T follicular helper cell (primary cell): ENCODE measurements at places on chromosomes 2 and 18.

DNA sequence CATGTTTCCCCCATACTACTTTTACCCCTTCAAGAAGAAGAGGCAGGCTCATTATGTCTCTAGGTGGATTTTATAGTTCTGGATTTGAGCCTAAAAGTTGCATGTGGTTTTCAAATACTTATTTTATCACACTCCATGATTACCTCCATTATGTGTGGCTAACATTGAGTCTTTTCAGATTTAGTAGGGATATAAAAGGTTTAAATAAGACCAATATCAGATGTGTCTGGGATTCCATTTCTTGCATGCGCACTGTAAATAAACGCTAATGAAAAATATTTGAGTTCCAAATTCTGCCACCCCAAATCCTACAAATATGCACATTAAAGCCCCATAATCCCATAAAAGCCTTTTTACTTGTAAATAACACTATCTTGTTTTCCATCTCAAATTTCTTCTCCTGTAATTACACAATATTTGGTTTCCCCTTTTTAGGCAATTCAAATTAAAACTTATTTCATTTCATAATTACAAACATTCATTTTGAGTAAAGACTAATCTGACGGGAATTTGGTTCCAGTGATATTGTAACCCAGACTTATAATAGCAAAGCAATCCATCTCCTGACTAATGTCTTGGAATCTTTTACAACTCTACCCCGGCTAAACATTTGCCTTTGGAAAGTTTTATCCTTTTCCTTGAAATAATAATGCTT is 600.0 kb downstream of the SLC4A3 start:
- no peak for DNase-seq

GRCh38 chr2:64470766-64471295 is 16.9 kb downstream of the LGALSL start:
- no peak for DNase-seq

GRCh38 chr2:203533676-203534591 is 1.2 kb downstream of the RAPH1 start:
- no peak for DNase-seq

- DNase-seq = no peak
These were observed 795.1 kb upstream of the ZEB2 start for GRCh38 chr2:145315053-145315452.

- DNase-seq = no peak
These were observed 15.0 kb upstream of the KLF7 start for GRCh38 chr2:207180741-207181140.

- no peak for DNase-seq
These were observed 56.8 kb upstream of the TTN start for GRCh38 chr2:178863856-178864620.

DNA sequence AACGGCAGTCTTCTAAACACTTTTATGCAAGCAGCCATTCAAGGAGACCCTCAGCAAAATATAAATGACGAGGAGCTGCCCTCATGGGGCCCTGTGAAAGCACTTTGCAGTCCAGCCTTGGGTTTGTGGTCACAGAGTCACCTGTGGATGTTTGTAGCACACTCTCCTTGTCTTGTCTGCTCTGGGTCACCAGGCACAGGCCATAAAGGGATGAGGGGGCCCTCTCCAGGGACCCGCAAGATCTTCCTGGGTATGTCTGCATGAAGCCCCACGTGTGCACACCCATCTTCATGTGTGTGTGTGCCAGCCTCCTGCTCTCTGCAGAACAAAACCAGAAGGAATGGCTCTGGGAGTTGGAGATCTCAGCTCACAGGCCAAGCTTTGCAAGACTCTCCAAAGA is 36.2 kb downstream of the ATOH8 start:
- no peak for DNase-seq

DNA sequence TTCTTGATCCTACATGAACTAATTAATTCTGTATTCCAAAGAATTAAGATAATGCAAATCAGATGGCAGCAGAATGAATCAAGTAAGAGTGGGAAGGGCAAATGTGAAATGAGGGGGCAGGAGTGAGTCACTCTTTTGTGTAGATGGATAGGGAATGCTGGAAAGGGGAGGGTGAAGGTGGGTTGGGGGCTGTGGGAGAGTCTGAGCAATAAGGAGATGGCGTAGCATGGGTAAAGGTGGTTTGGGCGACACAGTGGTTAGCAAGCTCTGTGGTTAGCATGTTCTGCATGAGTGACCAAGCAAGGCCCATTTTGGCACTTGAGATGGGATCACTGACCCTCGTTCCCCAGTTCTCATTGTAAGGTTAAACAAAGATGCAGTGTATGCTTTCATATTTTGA is 20.4 kb downstream of the GPD2 start:
- DNase-seq = no peak

DNA sequence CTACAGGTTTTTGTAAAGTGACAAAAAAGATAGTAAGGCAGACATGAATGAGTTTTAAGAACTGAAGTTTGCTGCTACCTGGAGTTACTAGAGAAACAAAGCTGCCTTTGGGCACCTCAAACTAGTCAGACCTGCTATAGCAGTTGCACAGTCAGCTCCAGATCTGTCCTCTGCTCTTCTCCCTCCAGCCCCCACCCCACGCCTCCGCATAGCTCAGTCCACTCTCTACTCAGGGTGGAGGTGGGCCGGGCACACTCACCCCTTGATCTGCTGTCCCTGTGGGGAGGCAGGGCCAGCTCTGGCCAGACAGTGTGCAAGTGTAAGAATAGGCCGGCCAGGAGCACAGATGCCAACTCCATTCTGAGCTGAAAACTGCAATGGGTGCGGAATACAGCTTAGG is 4.1 kb downstream of the SERTAD2 start:
- no peak for DNase-seq

DNA sequence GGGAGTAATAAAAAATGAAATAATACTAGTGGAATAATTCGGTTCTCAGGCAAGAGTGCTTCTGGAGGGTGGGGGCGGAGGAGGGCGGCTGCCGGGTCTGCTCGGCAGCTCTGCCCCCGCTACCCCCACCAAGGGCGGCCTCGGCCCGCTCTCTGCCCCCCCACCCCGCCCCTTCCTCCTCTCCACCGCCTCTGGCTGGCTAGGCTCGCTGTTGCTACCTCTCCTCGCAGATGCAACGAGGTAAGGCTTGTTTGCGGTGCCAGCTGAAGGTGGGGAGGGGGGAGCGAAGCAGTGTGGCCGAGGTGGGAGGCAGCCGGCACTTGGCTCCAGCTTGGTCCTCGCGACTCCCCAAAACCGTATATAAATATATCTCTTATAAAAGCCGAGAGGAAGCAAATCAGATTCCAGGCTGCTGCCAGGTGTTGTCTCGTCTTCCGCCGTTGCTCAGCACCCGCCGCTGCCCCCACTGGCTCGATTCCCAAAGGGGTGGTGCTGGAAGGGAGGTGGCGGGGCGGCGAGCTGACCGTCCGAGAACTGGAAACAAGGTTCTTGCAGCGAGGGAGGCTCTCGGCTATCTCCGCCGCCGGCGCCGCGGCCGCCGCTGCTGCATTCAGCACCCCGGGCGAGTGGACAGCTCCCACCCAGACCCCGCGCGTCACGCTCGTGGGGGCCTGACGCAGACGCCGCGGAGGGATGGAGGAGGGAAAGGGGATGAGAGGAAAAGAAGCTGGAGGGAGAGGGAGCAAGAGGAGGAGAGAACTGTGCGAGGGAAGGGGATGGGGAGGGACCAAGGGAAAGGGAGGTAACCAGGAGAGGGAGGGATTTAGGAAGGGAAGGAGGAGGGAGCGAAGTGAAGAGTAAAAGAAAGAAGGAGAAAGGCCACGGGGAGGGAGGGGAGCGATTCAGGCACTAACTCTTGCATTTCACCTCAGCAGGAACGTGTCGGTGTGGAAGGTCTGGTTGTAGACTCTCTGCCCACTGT is at the start of gene MARCHF4:
Gene MARCHF4, minus strand, starts transcription at position 763 of the 982 bp plus-strand sequence. CDS start 2,223 bp downstream, outside the sequence.
- peak; percentile 44 for DNase-seq

- DNase-seq = no peak
These were observed 160.0 kb downstream of the UBE2E3 start for GRCh38 chr2:181140414-181140813.

- DNase-seq = no peak
These were observed 162.2 kb downstream of the PKP4 start for GRCh38 chr2:158618891-158619490.

- DNase-seq = no peak
These were observed 194.9 kb upstream of the HAAO start for GRCh38 chr2:42987112-42987922.

GRCh38 chr2:131519466-131519865 is 8.2 kb upstream of the CCDC74A start:
- no peak for DNase-seq

- no peak for DNase-seq
These were observed 647.6 kb upstream of the PKDCC start for GRCh38 chr2:41400088-41400665.

GRCh38 chr2:171430516-171431410 is 3.0 kb downstream of the METTL8 start:
- no peak for DNase-seq

GRCh38 chr2:204550751-204551511 is 5.7 kb downstream of the PARD3B start:
- no peak for DNase-seq

DNA sequence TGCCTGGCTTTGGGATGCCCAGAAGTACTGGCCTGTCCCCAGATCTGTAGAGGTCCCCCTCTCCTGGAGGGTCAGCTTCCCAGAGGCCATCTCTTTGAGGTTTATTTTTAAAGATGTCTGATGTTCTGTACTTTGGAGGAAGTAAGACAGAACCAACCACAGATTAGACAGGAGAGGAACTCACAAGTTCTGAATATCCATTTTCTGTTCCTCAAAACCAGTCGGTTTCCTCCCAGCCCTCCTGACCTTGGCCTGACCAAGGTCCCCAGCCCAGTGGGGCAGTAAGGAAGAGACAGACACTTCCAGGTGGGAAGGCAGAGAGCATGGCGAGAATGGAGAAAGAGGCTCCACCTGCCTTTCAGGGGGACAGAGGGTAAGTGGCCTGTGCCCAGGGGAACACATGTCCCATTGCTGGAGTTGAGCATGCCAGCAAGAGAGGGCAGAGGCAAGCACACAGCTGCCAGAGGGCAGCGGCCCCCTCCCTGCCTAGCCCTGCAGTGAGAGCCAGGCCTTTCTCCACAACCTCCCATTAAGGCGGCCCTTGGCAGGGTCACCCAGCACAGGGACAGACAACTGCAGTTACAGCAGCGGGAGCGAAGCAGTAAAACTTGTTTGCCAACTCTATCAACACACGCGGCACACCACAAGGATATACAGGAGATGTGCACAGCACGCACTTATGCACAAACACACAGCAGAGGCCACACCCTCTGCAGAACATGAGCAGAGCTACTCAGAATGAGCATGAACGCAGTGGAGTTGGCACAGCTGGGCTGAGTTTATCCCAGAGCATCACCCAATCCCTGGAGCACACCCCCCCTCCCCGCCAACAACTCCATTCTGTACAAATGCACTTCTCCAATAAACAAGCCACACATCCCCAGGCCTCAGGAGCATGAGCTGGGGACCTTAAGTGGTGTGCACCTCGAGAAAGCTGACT is 18.5 kb upstream of the SEMA4C start:
- no peak for DNase-seq

DNA sequence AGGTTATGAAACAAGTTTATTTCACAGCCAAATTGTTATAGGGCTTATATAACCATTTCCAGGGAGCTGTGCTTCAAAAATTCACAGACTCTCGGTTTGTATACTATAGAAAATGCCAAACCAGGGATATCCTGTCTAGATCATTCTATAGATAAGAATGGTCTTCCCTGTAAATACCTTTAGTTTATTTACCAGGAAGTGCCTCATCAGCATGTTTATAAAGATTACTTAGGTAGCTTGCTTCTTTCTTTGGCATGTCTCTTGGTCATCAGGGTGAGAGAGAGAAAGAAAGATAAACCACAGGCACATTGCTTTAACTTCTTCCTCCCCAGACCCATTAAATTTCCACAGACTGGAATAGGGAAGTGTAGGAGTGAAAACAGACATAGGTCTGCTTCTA is 439.4 kb downstream of the SPAG16 start:
- DNase-seq = no peak

GRCh38 chr18:10402871-10403559 is 51.4 kb upstream of the APCDD1 start:
- no peak for DNase-seq
